T47D (cell line): ENCODE measurements at places on chromosomes 7 and 10.

DNA sequence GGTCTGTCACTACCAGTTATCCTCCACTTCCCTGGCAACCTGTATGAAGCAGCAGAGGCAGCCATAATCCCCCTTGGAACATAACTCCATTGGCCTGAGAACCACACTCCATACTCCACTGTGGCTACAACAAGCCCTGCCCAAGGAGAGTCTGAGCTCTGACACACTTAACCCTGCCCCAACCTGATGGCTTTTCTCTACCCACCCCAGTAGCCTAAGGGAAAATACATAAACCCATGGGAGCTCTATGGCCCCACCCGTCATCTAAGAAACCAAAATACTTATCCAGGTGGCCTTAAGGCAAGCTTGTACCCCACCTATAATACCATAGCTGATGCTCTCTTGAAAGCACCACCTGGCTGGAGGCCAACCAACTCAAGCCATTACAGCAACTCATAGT is 324.8 kb upstream of the GLI3 start:
- no peak for DNase-seq

GRCh38 chr10:71431239-71432100 is 34.8 kb downstream of the CDH23 start:
- DNase-seq: no peak

DNA sequence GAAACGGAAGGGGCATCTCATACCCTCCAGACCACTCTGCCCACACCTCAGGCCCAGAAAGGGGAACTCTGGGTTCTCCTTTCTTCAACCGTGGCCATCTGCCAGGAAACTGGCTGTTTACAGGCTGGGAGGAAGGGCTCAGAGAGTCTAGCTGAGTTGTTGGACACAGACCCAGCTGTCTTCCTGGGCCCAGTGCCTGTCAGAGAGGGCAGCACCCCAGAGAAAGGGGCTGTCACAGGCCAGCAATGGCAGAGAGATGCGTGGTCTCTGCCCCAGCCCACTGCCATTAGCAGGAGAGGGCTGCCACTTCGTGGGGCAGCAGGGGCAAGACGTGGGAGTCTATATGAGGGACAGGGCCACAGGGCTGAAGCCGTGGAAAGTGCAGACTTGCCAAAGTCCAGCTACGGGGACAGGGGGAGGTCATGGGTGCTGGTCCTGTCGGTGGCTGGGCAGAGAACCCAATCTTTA is 11.0 kb downstream of the GRID1 start:
- DNase-seq: no peak

DNA sequence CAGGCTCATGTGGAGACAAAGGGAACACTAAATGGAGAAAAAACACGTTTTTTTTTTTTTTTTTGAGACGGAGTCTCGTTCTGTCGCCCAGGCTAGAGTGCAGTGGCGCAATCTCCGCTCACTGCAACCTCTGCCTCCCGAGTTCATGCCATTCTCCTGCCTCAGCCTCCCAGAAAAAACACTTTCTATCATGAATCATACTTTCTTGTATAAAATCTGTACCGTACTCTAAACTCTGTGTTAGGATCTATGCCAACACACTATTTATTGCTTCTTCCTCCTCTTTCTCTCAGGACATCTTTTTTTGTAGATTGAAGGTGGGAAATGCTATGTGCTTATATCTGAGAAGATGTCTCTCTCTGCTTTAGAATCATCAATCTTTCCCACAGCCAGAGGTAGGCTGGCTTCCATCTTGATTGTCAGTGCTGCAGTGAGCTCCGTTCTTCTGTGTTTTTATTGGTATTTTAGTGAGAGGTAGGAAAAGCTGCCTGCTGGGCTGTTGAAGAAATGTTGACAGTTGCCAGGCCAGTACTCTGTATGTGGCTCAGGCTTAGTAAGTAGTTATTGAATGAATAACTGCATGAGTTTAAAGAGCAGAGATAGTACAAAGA is 101.1 kb downstream of the GPR85 start:
- DNase-seq: no peak

GRCh38 chr7:84997626-84998025 is 189.2 kb downstream of the SEMA3D start:
- DNase-seq: no peak

DNA sequence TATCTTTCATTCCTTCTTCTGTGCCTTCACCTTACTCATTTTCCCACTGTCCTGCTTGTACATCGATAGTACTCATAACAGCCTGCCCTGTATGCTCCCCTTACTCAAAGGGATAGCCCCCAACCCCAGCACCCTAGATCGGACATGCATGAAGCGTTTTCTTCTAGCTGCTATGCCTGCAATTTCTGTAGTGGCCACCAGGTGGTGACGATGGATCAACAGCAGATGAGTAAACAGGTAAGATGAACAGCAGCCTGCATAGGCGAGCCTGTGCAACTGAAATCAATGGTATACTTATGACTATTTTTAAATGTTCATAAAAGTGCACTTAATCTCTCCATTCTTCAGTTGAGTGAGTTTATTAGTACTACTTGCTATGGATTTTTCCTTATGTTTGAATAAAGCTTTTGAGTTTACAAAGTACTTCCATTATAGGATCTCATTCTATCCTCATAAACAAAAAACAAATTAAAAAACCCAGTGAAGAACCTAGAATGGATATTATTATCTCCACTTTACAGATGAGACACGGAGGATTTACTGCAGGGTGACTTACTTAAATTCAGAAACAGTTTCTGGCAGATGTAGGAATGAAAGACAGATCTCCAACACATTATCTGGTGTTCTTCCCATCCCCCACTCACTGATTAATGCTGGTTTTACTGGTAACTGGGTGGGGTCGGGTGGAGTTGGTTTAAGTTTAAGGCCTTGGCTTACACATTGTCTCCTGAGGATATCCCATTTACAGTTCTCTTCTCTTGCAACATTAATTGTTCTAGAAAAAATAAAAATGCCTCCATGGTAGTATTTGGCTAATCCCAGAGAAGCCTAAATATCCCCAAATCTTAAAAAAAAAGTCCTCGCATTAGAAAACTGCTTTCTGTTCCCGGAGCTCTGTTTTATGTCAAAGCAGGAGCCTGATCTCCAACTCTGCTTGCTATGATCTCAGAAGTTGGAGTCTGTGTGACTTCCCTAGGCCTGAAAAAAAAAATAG is 222.1 kb downstream of the GLI3 start:
- peak; percentile 37 for DNase-seq

GRCh38 chr10:13750299-13751190 is 163.8 kb downstream of the PRPF18 start:
- DNase-seq: no peak

- no peak for DNase-seq
Measured at GRCh38 chr10:103568505-103568904, 75.0 kb downstream of the NEURL1 start.

GRCh38 chr10:689452-690371 is at the start of gene DIP2C:
Gene DIP2C (minus strand): TSS chr10:689668. CDS start chr10:689578, 90 bp downstream.
- peak; percentile 87 for DNase-seq

- no peak for DNase-seq
Measured at GRCh38 chr7:142482891-142483658, 225.2 kb upstream of the PRSS58 start.

DNA sequence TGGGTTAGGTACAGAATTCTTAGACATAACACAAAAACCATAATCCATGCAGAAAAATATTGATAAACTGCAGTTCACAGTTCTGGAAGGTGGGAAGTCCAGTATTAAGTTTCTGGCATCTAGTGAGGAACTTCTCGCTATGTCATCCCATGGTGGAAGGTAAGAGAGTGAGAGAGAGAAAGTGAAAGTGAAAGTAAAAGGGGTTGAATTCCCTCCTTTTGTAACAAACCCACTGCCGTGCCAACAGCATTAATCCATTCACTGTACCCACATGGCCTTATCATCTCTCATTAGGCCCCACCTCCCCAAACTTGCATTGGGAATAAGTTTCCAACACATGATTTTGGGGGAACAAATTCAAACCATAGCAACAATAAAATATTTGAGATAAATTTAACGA is 17.1 kb downstream of the ZNF485 start:
- DNase-seq: no peak

DNA sequence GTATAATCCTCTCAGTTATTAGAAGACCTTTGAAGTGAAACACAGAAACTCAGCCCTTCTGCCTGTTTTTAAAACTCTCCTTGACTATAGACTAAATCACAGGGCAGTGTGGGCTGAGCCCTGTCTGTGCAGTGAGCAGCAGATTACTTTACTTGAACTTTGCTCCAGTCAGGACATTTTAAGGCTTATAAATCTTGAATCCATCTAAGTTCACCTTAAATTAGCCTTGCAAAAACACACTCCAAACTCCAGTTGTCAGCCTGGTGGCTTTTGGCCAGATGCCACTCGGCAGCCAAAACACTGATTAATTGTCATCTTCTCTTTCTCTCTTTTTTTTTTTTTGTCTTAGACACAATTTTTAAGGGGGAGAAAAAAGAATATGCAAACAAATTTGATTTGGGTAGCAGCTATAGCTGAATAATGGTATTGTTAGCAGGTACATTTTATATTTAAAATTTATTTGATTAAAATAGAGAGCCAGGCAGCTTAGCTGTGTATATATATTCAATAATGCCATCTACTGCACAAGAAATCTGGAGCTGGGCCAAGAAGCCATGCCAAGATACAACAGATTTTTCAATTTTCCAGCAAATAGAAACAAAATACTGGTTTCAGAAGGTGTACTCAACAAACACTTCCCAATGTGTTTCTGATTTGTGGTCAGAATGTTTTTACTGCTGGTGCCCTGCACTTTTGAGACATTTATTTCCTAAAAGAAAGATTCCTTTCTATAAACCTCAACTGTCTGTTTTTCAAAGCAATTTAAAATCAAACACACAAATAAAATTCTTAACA is 247.7 kb downstream of the TFEC start:
- DNase-seq: peak; percentile 12

DNA sequence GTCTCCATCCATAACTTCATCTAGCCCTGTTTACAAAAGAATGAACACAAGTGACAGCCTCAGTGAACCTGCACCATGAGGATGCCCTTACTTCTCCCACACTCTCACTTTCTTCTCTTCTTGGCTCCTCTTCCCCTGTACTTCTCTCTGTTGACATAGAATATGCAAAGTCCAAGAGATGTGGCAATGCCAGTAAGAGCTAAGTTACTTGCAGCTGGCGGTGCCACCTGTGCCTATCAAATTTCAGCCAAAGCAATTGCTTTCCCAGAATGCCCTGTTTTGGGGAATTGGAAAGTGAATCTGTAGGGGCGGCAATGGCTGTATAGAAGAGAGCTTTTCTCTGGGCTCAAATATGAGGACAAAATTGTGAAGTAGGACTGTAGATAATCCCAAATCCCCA is 557.8 kb downstream of the AUTS2 start:
- peak; percentile 30 for DNase-seq

DNA sequence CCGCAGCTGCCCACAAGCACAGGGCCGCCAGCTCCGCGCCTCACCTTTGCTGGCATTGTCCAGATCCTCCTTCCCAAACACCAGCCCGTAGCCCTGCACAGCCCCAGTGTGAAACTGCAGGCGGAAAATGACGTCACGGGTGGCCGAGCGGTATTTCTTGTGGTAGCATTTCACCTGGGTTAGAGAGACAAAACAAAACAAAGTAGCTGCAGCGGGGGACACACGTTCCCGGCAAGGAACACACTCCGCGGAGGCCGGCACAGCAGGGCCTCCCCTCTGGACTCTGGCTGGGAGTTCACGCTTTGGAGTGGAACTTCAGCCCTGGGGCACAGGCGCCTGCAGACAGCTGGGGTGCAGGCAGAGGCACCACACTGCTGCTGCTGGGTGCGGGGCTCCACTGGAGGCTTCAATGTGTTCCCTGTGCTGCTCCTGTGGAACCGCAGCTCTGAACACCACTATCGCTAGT is 181.1 kb downstream of the TNS3 start:
- DNase-seq: no peak

- DNase-seq: peak; percentile 51
Measured at GRCh38 chr10:21953585-21954057, 49.9 kb downstream of the DNAJC1 start.

DNA sequence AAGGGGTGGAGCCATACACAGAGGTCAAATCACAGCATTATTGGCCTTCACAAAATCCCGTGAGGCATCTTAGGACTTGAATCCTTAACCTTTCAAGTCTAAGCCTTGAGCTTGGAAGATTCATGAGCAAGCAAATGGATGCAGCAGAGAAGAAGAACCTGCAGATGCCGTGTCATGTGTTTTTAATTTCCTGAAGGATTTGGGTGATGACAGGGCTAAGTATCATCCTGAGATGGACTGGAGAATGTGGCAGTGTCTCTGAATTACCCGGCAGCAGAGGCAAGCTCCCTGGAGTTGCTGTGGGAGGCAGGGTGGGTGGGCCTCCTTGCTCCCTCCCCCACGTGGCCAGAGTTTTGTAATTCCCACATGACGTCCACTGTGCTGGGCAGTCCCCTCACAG is 50.8 kb downstream of the GCC1 start:
- DNase-seq: no peak

- DNase-seq: peak; percentile 53
Measured at GRCh38 chr7:98213888-98214810, 2.9 kb downstream of the BHLHA15 start.

- DNase-seq: no peak
Measured at GRCh38 chr7:25101817-25102216, 23.2 kb downstream of the CYCS start.

DNA sequence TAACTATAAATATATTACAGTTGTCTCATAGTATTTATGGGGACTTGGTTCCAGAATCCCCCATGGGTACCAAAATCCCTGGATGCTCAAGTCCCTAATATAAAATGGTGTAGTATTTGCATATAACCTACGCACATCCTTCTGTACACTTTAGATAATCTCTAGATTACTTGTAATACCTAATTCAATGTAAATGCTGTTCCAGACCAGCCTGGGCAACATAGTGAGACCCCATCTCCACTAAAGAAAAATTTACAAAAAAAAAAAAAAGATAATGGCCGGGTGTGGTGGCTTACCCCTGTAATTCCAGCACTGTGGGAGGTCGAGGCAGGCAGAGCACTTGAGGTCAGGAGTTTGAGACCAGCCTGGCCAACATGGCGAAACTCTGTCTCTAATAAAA is 17.4 kb upstream of the GNA12 start:
- DNase-seq: no peak

- no peak for DNase-seq
Measured at GRCh38 chr7:33771422-33771821, 133.9 kb upstream of the BMPER start.

- no peak for DNase-seq
Measured at GRCh38 chr7:30276203-30276900, 8.0 kb upstream of the ZNRF2 start.

GRCh38 chr10:31912289-31912688 is 16.3 kb downstream of the ARHGAP12 start:
- no peak for DNase-seq

DNA sequence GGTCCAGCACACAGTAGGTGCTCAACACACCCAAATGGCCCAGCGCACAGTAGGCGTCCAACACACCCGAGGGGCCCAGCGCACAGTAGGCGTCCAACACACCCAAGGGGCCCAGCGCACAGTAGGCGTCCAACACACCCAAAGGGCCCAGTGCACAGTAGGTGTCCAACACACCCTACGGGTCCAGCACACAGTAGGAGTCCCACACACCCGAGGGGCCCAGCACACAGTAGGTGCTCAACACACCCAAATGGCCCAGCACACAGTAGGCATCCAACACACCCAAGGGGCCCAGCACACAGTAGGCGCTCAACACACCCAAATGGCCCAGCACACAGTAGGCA is 80.8 kb downstream of the FOXL3 start:
- no peak for DNase-seq

GRCh38 chr7:47818796-47819606 is 129.3 kb downstream of the PKD1L1 start:
- DNase-seq: peak; percentile 84

- DNase-seq: peak; percentile 73
Measured at GRCh38 chr7:101085162-101085964, at the start of gene TRIM56. Gene TRIM56 (plus strand): TSS chr7:101085481. CDS start chr7:101087313, 1,832 bp downstream.

GRCh38 chr10:31650010-31650409 is 278.6 kb downstream of the ARHGAP12 start:
- DNase-seq: no peak
